ENCODE measurements at places on chromosomes 4 and X.

- DNase-seq: no peak
These were observed 67.4 kb upstream of the WDR1 start for GRCh38 chr4:10184041-10184440.

- DNase-seq: no peak
These were observed 31.9 kb downstream of the NPFFR2 start for GRCh38 chr4:72063726-72064125.

DNA sequence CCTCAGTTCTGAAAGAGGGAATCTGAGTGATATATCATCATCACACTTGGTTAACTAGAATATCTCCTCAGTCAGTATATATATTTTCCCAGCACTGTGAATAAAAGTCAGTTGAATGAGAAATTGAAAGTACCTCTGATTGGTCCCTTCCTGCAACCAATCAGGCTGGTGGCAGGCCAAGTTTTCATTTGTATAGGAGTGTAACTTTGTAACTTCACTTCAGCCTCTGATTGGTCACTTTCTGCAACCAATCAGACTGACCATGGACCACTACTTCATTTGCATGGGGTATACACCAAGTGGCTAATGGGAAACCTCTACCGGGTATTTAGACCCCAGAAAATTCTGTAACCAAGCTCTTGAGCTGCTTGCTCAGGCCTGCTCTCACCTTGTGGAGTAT, 2.0 kb upstream of the PGK1 start:
- DNase-seq: no peak

DNA sequence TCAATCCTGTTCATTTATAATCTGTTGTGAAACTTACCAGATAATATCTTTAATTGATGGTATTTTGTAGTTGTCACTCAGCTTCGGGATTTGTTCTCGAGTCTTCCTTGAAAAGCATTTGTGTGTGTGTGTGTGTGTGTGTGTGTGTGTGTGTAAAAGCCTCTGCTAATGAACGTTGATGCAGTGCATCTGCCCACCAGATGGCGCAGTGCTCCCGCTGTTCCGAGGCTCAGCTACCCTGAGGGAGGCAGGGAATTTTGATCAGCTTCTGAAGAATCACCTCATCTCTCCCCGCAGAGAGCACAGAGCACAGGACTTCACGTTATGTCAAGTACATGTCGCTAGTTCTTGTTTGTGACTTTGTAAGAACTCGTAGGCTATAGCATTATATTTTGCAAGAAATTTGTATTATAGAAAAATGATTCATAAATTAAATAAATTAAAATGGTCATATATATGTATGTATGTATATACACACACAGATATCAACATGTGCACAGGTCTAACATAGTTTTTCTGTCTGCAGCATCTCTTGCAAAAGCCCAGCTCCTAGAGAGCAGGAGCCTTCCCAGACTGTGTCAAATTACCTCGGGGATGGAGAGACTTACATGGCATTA, 316.7 kb upstream of the IGFBP7 start:
- DNase-seq: peak; percentile 78

GRCh38 chr4:107083-107443, 17.2 kb upstream of the ZNF718 start:
- DNase-seq: no peak

DNA sequence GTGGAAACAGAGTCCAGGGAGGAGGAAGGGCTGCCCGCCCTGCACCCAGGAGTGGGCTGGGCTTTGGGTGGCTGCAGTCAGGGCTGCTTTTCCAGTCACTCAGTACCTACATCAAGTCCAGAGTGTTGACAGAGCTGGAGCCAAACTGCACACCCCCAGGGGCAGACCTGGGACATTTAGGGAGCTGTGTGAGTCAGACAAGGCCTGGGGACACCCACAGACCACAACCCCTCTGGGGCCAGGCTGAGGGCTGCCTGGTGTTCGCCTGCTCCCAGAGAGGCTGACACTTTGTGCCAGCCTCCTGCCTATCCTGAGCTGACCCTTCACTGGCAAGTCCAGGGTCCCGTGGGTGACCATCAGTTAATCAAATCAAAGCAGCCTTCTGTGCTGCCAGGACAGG, 240.0 kb downstream of the BCOR start:
- DNase-seq: no peak

DNA sequence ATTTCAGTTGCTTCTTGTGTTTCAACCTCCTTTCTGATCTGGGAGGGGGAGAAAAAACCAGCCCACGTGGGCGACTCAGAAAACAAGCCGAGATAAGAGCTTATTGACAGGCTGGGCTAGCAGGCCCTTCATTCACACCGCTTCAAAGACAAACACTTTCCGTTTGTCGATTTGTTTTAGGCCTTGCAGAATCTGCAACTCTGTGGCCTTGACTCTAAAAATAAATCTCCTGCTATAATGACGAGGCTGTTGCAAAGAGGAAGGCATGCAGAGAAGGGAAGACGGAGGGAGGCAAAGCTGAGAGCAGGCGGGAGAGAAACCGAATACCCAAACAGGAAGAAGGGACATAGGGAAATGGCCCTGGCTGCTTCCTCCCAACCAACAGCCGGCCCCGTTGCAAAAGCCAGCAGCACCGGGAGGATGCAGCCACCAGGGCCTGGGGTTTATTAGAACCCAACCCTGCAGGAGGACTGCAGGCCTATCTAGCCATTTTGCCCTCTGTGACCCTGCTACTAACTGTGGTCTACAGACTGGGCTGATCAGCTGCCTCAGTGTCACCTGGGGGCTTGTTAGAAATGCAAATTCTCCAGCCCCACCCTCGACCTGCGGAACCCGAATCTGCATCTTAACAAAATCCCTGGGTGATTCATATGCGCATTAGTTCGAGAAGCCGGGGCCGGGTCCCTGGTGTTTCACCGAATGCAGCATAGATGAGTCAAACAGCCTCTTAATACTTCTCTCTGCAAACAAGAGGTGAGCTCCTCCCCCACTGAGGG, 325.5 kb downstream of the BCOR start:
- no peak for DNase-seq

DNA sequence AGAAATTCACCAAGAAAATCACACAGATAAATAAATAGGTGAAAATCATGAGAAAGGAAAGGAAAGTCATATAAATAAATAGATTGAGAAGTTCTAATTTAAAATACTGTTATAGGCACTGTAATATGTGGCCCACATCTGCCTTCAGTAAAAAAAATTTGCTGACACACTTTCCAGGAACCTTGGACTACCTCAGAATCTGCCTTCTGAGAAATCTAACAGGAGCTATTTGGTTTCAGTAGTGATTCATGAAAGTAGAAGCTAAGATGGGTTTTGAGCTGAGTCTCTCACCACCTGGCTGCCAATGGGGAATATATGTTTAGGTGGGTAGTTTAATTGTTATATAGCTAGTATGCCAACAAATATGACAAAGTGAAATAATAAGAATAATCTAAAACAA, 810.0 kb downstream of the RAB28 start:
- no peak for DNase-seq

DNA sequence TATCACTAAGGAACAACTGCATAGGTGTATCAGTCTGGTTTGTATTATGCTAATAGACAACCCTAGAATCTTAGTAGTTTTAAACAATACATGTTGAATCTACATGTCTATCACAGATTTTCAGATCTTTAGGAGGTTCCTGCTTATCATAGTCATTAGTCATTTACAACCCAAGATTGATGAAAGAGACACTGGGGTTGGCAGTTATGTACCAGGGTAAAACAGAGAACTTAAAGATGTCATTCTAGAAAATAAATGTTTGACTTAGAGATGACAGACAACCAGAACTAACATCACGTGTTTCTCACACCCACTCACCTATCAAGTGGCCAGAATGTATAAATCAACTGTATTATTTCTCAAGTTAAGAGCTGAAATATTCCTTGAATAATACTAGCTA, 181.9 kb downstream of the PABPC4L start:
- no peak for DNase-seq

GRCh38 chr4:126172126-126172525, 857.4 kb downstream of the FAT4 start:
- no peak for DNase-seq

DNA sequence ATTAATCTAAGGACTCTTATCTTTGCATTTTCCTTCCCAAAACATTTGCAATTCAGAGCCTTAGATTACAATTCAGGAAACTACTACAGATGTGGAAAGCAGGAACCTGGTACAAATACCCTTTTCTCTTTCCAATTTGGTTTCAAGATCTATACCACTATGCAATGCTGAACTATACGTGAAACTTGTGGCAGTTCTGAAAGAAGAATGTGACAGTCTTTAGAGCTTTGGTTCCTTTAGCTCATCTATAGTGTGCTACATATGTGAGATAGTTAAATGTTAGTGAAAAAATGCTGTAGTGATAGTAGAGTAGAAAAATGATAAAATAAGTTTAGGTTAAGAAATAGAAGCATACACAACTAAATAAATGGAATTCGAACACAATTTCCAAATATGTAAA, 50.0 kb downstream of the CXXC4 start:
- no peak for DNase-seq

DNA sequence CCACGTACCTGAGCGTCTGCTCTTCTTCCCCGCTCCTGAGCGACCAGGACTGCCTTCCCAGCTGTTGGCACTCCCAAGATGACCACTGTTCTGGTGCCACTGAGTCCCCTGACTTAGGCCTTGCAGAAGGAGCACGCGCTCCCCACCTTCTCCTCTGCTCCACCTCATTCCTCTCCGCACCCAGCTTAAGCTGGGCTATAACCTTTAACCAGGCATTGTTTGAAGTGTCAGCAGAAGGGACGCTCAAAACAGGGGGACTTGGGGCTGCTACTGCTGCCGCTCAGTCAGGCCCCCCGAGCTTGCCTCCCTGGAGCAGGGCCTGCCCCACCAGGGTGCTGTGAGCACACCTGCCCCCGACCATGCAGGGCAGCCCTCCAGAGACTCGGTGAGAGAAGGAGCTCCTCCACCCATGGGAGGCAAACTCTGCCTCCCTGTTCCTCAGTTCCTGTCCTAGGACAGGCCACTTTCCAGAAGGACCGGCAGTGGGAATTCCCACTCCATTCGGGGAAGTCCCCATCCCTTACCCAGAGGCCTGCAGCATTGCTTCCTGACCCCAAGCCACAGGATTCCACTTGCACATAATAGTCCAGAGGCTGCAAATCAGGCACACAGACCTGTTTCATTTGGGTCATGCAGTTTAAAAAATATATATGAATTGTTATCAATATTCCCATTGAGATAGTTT, 99.7 kb upstream of the ENPP6 start:
- DNase-seq: no peak

GRCh38 chr4:42519803-42520417, 122.6 kb downstream of the SHISA3 start:
- peak; percentile 59 for DNase-seq

GRCh38 chr4:153523164-153523796, 57.1 kb downstream of the TMEM131L start:
- DNase-seq: no peak

DNA sequence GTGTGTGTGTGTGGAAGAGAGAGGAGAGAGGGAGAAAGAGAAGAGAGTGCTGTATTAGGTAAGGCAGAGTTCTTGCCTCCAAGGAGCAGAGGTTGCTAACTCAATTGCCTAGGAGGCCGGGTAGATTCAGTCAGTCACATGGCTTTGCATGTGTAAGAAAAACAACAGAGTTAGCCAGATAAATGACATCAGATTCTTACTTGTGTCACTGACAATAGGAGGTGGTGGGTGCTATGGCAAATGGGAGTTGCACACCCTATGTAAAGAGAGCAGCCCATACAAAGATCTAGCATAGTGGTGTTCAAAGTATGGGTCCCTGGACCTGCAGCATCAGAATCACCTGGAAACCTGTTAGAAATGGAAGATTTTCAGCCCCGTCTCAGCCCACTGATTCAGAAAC, 14.4 kb upstream of the PGRMC2 start:
- no peak for DNase-seq

DNA sequence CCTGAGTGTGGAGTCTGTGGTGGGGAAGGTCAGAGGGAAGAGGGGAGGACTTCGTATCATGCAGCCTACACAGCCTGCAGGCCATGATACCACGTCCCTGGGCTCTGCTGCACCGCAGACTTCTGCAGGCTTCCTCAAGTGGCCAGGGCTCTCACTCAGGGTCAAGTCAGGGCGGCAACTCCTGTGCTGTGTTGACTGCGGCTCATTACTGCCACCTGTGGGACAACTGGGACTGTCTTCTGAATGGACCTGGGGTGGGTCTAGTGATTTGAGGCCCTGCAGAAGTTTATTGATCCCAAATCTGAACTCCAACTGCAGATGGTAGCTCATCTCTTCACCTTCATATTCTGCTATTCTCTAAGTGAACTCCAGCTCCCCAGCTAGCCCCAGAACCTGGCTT, 167.1 kb downstream of the NSUN7 start:
- DNase-seq: peak; percentile 63

DNA sequence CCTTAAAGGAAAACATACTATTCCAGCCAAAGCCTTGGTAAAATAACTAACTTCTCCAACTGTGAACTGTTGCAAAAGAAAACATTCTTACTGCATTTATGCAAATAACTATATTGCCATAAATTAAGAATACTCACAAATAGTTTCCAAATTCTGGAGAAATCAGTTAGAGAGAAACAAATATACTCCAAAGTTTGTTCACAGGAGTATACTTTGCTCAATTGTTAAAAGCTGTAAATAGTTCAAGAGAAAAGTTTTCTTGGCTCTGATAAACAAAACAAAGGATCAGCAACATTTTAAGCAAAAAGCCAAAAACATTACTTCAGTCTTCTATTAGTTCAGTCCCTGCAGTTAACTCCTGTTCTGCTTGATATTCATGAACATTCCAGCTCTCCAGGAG, 83.0 kb downstream of the EIF4E start:
- no peak for DNase-seq

- no peak for DNase-seq
These were observed 281.0 kb upstream of the FAT1 start for GRCh38 chr4:187004628-187005027.

Measured in MCF 10A (cell line).